ENCODE measurements at places on chromosomes 2 and 18.

- DNase-seq: no peak
Measured at GRCh38 chr18:3411854-3412268, 38.1 kb upstream of the TGIF1 start.

- DNase-seq: no peak
Measured at GRCh38 chr2:25259737-25260124, 82.0 kb downstream of the DNMT3A start.

DNA sequence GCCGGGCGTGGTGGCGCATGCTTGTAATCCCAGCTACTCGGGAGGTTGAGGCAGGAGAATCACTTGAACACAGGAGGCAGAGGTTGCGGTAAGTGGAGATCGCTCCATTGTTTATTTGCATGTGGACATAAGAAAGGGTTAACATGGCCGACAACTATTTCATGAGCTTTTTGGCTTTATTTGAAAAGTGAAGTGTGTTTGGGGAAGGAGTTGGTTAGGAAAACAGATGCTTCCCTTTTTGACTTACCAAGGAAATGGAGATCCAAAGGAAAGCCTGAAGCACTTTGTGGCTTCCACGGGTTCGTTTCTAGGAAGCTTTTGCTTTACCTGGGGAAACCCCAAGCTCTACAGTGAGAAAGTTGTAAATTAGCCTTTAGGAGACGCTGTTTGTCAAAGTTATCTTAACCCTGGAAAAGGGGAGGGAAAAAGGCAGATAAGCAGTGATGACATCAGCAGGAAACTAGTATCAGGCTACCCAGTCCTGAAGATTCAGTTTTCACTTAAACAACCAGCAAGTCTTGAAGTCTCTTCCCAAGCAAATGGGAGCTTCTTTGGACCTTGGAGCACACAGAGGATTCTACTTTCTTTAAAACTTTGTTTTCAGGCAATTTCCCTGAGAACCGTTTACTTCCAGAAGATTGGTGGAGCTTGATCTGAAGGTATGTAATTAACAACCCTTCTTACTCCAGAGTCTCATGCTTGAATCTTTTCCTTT, at the start of gene CASP10:
TSS of gene CASP10 (plus strand) at position 492 of the 715 bp plus-strand sequence. CDS start 2,637 bp downstream, outside the sequence.
- DNase-seq: no peak

GRCh38 chr18:10076502-10077030, 162.8 kb downstream of the VAPA start:
- no peak for DNase-seq

DNA sequence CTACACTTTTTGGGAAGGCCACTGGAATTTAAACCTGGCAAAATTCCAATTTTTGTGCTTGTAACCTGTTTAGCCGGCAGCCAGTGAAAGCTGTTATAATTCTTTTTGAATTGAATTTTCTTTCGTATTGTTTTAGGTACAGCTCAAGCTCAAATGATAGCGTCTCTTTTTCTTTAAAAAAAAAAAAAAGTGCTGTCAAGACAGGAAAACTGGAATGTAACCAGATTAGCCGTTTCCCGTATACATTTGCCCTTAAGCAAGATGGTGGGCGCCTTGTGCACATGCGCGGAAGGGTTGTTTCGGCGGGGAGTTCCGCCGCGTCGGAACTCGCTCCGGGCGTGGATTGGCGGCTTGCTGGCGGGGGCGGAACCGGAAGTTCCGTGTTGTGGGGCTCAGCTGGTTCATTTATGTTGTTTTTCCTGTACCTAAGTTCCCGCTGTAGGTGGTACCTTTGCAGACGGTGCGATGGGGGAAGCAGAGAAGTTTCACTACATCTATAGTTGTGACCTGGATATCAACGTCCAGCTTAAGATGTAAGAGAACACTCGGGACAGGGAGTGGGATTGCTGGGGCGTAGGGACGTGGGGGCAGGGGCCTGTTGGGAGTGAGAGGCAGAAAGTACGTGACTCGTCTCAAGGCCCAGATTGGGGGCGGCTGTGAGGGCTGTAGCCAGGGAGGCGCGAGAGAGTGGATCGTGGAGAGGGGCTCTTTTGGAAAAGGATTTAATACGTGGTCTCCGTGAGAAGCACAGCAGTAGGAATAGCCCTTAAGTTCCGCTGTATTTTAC, at the start of gene PIK3C3:
TSS of gene PIK3C3 (plus strand) at position 408 of the 787 bp plus-strand sequence. CDS start at position 466, 58 bp downstream.
- peak; percentile 96 for DNase-seq

DNA sequence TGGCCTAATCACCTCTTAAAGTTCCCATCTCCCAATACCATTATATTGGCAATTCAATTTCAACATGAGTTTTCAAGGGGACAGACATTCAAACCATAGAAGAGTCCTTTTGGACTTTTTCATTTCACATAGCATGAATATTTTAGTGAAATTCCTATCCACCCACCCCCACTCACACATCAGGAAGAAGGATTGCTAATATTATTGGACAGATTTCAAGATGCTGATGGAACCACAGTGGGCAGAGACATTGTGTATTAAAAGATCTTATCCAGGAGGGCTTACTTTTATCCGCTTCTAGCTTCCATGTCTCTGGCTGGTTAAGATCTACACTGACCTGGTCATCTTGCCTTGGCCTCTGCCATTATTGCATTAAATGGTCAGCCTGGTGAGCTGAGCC, 297.4 kb upstream of the ACVR2A start:
- DNase-seq: no peak

All from NCI-H748 treated with DMSO at 0.1 percent for 48 hours (cell line).